ENCODE measurements at places on chromosomes 1 and 21. TPM values are rescaled to one million over a fixed set of nuclear protein-coding genes. Genes with fewer than 3 reads are reported as not detected.

DNA sequence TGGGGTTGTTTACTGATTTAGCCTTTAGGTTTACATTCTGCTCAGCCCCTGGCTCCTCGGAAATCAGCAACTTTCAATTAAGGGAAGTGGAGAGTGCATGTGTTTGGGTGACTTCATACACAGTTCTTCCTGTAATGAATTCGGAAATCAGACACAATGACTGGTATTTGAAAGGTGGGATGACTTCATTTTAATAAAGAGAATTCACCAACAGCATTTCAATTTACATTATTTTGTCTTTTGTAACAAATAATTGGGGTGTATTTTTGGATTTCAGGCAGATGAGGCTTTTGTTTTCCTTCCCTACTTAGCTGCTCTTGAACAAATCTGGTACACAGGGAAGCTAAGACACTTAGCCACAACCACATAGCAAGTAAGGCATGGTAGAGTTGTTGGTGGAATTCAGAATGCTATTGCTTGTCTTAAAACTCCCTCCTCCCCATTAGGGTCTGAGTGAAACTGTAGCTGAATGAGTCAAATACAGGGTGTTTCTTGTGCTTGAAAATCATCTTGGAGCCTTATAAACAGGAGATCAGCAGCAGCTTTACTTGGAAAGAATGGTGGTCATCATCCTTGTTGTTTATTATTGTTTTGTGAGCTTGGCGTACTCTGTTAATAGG lies 917 bp downstream of the STX12 start:
- no peaks in the 10 kb centered on the region for H3K27me3 ChIP-seq
- H3K4me3 ChIP-seq = peak overlapping the region; percentile 92
- peaks cover 30% of the 10 kb centered on the region for H3K4me1 ChIP-seq
- no peaks in the 10 kb centered on the region for H3K36me3 ChIP-seq
- no peak for DNase-seq

Gene AHCYL1
- total RNA-seq = 38.1 TPM

Gene SPRR2B
- total RNA-seq = not detected

Gene OR14C36
- total RNA-seq = not detected

DNA sequence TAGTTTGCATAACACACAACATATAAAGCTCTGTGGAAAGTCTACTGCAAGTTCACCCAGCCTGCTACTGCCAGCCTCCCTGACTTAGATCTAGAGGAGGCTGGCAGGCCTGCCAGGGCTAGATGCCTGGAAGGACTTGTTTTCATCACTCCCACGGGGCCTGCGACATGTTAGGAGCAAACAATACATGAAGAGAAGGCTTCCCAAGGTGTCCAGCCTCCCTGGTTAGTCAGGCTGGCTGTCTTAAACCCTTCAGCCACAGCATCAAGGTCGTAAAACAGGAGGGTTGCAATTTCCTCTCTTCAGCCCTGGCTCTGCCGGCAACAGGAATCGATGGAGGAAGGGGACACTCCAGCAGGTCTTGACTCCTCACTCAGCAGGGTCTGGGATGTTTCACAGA lies 104.5 kb downstream of the NGF start:
- H3K36me3 ChIP-seq = no peaks in the 10 kb centered on the region
- no peaks in the 10 kb centered on the region for H3K4me1 ChIP-seq
- peaks cover 11% of the 10 kb centered on the region for H3K27me3 ChIP-seq
- H3K4me3 ChIP-seq = no peak overlapping the region
- no peak overlapping the region for H3K27ac ChIP-seq

GRCh38 chr1:115088115-115088778 lies 1.1 kb downstream of the TSPAN2 start:
- peak overlapping the region; percentile 81 for H3K4me3 ChIP-seq
- H3K4me1 ChIP-seq = peaks cover 19% of the 10 kb centered on the region
- H3K36me3 ChIP-seq = no peaks in the 10 kb centered on the region
- no peaks in the 10 kb centered on the region for H3K27me3 ChIP-seq
- no peak for DNase-seq

Gene C1orf115
- total RNA-seq = 0.52 TPM

DNA sequence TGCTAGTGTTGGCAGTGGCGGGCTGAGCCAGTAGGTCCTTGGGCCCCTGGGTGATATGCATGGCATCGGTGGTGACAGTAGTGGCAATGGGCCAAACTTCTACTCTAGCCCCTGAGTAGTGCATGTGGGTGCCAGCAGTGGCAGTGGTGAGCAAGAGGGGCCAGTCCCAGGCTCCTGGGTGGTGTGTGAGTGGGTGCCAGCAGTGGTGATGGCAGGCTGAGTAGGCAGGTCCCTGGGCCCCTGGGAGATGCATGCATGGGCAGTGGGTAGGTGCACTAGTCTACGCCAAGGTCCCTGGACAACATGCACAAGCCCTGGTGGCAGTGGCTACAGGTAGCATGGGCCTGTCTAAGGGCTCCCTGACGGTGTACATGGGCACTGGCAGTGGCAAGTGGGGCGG lies 24.6 kb upstream of the TTC22 start:
- H3K36me3 ChIP-seq = no peaks in the 10 kb centered on the region
- peaks cover 5% of the 10 kb centered on the region for H3K27me3 ChIP-seq
- no peak for DNase-seq
- H3K27ac ChIP-seq = no peak overlapping the region

GRCh38 chr1:242522304-242522945 lies 2.1 kb downstream of the PLD5 start:
- no peak overlapping the region for H3K27ac ChIP-seq
- H3K4me1 ChIP-seq = peaks cover 1% of the 10 kb centered on the region
- H3K4me3 ChIP-seq = no peak overlapping the region
- peaks cover 47% of the 10 kb centered on the region for H3K27me3 ChIP-seq
- no peak for DNase-seq

Gene CD1B
- not detected for total RNA-seq

- no peaks in the 10 kb centered on the region for H3K36me3 ChIP-seq
- DNase-seq = no peak
- H3K4me3 ChIP-seq = no peak overlapping the region
- H3K4me1 ChIP-seq = peaks cover 41% of the 10 kb centered on the region
These were observed 9.4 kb downstream of the E2F2 start for GRCh38 chr1:23521588-23521987.

Gene TIE1
- not detected for total RNA-seq

Gene TFF2
- not detected for total RNA-seq

DNA sequence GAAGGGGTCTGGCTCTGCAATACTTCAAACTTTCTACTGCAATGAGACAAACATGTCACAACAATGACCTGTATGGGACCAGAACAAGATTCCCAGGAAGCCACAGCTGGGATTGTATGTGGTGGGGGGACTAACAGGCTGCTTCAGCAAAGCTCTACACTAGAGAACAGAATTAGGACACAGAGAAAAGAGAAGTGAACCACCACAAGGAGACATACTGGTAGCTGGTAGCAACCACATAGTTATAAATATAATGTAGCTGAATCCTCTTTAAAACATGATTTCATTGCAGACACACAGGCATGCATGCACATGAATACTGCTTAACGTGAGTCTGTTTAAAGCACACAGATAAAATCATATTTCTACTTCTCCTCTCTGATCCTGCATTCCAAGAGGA lies 3.5 kb upstream of the ILDR2 start:
- DNase-seq = no peak
- H3K36me3 ChIP-seq = no peaks in the 10 kb centered on the region
- H3K4me3 ChIP-seq = no peak overlapping the region

Gene BSND
- not detected for total RNA-seq

GRCh38 chr21:34514576-34515115 lies 2.6 kb upstream of the KCNE1 start:
- H3K4me1 ChIP-seq = peaks cover 4% of the 10 kb centered on the region
- H3K27ac ChIP-seq = no peak overlapping the region
- H3K4me3 ChIP-seq = no peak overlapping the region
- no peaks in the 10 kb centered on the region for H3K27me3 ChIP-seq

Gene FAM131C
- total RNA-seq = not detected

All from naive thymus-derived CD8-positive, alpha-beta T cell (primary cell).